ENCODE measurements at places on chromosomes 16 and 17.

DNA sequence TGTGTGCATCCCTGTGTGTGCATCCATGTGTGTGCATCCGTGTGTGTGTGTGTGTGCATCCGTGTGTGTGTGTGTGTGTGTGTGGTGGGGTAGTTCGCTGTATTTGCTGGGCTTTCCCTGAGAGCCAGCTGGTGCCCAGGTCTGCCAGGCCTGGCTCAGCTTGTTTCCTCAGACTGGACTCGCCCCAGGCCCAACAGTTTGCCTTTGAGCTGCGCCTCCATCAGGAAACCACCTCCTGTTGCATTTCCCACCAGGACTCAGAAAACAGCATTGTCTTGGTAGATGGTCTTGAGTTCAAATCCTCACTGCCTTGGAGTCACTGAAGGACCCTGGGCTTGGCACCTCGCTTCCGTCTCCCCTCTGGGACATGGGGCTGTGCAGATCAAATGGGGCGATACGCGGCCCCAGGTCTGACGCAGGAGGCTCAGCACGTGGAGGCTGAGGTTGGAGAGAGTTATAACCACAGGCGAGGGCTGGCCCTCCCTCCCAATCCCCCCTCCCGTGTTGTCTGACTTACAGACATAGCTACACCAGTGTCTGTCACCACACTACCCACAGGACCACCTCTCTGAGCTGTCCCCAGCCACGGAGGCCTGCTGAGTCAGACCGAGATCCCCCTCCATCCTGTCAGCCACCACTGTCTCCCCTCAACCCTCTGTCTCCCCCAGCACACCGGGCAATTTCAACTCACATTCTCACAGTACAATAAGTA is 4.7 kb downstream of the ITGAE start:
- no peak for DNase-seq

GRCh38 chr16:51896013-51896412 is 650.9 kb downstream of the TOX3 start:
- DNase-seq: no peak

GRCh38 chr16:89216315-89217137 is 977 bp upstream of the ZNF778 start:
- DNase-seq: peak; percentile 91

GRCh38 chr17:12659500-12659899 is 6.2 kb upstream of the MYOCD start:
- no peak for DNase-seq

- DNase-seq: no peak
Measured at GRCh38 chr16:83402160-83402814, 405.5 kb upstream of the HSBP1 start.

DNA sequence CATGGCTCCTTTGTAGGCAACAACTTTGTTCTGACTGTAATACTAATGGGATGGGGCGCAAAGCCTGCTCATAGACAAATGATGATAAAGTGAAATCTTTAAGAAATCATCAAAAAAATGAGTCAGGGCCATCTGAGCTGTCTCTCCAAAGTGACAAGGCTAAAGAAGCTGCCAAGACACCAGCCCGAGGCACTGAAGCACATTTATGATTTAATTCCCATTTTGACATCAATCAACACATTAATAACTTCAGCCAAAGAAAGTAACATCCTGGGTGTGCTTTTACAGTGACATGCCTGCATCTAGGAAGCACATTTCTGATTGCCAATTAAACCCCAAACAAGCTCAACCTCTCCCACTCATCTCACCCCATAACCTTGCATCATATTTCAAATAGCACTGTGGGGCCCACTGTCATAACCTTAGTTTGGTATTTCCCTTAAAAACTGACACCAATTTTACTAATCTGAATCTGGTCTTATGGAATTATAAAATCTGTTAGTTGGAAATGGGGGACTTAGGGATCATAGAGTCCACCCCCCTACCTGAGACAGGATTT is 676.6 kb downstream of the TOX3 start:
- no peak for DNase-seq

- no peak for DNase-seq
Measured at GRCh38 chr16:82252582-82252981, 82.6 kb upstream of the MPHOSPH6 start.

DNA sequence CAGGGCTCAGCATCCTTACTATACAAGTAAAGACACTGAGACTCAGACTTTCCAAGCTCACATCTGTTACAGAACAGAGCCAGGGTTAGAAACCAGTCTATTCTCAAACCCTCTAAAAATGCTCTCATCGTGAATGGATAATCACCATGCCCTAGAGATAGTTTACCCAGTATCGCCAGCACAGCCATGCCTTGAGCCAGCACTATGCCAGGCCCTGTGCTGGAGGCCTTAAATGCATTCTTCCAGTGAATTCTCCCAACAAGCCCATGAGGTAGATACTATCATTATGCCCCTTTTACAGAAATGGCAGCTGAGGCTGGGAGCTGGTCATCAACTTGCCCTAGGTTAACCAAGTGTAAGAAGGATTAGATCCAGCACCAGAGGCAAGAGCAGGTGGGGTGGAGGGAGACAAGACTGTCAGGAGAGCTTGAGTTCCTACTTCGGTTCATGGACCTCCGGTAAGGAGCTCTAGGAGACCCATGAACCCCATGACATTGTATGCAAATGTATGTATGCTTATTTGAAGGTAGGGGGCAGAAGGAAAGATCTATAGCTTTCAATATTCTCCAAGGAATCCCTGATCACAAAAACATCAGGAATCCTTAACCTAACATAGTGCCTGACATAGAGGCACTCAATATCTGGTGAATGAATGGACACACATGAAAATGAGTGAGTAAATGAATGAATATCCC is 5.2 kb downstream of the KRT14 start:
- DNase-seq: no peak

- DNase-seq: peak; percentile 88
Measured at GRCh38 chr16:46894036-46894672, 10.0 kb downstream of the GPT2 start.

DNA sequence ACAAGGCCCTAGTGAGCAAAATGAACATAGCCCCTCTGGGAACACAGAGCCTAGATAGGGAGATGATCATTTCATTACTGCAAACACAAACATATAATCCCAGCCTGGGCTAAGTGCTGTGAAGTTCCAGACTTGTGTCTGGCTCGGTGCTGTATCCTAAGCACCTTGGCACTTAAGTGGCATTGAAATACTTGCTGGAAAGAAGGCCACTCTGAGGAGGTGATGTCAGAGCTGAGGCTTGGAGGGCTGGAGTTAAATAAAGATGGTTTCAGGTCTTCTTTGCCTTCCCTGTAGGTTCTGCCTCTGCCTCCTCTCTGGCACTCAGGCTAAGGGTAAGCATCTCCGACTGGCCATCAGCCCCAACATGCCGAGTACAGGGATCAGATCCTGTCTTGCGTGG is 2.4 kb upstream of the CACNA1G start:
- no peak for DNase-seq

DNA sequence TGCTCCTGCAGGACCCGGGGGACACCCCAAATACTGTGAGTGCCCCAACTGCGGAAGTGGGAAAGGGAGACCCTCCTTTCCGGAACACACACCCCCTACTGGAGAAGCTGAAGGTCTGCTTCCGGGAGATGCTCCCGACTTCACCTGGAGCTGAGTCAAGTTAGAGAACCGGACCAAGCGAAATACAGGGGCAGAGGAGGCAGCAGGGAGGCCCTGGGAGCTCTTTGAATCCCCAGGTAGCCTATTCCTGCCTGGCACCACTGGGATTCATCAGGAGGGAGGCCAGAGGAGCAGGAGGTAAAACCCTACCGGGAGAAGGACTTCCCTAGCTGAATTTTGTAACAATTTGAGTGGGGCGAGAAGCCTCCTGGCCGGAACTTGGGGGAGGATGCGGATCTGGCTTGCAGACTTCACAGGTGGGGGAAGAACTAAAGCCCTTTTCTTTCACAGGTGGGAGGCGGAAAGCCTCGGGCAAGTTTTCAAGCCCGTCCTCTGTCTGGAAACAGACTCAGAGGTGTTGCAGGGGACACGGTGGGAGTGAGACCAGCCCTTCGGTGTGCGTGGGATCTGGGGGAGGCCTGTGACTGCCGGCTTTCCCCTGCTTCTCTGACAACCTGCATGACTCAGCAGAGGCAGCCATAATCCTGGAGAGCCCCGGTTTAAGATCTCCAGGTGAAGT is 22.4 kb upstream of the TEKT1 start:
- DNase-seq: peak; percentile 15

- no peak for DNase-seq
Measured at GRCh38 chr16:82240111-82240510, 70.1 kb upstream of the MPHOSPH6 start.

DNA sequence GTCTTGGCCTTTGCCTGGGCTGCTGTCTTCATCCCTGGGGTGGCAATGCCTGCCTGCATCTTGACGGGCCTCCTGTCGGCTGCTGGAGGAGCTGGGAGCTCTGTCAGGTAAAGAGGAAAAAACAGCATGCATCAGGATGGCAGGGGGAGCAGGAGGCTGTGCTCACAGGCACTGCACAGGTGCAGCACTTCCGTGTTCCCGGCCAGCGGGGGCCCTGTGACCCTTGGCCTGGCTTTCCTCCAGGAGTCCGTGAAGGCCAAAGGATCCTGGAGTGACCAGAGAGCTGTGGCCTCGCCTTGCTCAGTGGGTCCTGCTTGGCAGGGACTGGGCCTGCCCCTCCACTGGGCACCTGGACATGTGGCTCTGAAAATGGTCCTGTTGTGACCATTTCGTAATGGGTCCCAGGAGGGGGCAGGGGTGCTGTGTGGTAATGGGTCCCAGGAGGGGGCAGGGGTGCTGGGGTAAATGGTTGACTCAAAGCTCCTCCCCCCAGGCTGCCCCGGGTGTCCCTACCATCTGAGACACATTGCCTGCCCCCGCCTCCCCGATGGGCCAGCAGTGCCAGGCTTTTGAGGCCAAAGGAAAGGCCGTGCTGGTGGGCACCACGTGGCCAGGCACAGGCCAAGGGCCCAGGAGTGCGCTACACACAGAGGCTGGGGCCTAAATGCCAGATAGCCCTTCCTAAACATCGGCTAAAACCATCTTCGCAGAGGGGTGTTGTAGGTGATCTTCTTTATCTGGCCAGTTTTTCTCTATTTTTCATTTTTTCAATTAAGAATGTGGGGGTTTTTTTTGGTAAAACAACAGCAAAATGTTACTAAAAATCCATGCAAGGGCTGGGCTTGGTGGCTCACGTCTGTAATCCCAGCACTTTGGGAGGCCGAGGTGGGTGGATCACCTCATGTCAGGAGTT is 4.0 kb upstream of the FASN start:
- no peak for DNase-seq
